ENCODE measurements at places on chromosomes 2 and 18.

DNA sequence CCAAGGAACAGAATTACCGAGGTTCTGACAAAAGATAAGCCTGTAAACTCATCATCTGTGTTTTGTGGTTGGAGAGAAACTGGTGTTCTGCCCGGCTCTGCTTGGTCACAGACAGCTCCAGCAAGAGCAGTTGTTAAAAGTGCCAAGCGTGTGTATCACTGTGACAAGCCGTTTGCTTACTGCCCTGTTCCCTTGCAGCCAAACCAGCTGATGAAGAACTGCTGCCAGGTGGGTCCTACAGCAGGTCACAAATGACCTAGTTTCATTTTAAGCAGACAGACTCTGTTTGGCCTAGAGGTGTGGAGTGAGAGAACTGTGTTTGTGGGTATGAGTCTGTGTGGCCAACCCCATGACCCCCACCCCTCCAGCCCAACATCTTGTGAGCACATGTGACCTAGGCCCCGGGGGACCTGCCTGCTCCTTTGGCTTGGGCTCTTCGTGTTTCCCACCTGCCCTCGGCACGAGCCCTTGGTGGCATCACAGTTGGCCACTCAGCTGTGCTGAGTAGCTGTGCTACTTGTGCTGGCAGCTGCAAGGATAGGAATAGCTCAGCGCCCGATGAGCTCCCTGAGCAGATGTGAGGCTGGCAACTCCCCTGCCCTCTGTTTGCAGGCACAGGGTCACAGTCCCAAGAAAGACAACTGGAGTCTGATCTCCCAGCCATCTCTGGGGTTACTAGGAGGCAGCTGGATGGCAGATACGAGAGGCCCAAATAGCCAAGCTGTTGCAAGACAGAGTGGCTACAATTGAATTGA, 9.7 kb downstream of the OXER1 start:
- DNase-seq = no peak

DNA sequence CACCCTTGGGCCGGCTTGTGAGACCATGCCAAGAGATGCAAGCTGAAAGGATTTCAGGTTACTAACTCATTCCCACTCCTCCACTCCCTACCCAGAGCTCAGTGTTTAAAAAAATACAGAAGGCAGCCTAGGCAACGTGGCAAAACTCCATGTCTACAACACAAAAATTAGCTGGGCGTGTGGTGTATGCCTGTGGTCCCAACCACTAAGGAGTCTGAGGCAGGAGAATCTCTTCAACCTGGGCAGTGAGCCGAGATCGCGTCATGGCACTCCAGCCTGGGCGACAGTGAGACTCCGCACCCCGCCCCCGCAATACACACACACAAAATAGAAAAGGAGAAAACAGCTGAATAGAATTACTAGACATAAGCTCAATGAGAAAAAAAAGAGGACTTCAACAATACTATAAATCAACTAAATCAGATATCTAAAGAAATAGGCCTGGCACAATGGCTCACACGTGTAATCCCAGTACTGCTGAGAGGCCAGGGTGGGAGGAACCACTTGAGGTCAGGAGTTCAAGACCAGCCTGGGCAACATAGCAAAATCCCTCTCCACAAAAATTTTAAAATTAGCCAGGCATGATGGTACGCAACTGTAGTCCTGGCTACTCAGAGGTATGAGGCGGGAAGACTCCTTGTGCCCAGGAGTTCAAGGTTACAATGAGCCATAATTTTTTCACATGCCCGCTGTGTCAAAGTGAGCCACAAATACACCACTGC, 10.1 kb downstream of the IWS1 start:
- no peak for DNase-seq

- DNase-seq = no peak
Measured at GRCh38 chr2:153218851-153219250, 259.7 kb downstream of the RPRM start.

DNA sequence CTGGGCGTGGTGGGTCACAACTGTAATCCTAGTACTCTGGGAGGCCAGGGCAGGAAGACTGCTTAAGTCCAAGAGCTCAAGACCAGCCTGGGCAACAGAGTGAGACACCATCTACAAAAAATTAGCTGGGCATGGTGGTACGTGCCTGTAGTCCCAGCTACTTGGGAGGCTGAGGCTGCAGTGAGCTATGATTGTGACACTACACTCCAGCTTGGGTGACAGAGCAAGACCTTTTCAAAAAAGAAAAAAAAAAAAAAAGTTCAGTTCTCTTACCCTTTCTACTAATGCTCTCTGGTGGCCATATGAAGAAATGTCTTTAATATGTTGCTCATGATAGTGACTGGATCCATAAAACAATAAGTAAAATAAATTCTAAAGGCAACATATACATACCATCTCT, 14.9 kb downstream of the TYW5 start:
- no peak for DNase-seq

GRCh38 chr2:165743442-165743841, 50.6 kb downstream of the GALNT3 start:
- DNase-seq = no peak

DNA sequence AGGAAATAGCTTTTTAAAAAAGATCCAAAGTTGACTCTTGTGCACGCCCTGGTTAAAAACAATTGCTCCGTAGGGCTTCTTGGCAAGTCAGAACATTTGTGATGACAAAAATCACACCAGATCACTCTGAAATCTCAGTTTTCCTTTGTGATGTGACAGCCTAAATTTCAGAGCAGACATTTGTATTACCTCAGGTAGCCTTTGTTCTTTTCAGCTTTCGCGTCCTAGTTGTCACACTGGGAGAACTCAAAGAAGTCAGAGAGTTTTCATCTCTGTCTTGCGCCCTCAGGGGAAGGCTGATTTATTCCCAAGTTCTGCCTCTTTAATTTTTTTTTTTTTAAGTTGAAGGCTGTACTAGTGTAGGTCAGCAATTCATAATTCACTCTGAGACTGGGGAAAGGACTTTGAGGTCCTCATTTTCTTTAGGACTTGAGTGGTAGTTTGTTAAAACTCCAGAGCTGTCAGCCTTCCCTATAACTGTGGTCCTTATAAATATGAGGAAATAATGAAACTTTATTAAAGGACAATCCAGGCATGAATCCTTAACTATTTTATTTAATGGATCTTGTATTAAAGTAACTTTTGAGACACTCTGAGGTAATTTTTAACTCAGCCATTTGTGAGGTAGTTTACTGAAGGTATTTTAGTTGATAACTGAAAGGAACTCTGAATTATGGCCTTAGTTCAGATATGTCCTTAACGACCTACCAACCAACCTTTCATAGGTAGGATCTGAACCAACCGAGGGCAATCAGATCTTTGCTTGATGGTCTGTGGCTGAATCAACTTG, 525.1 kb upstream of the FAM98A start:
- DNase-seq = no peak

Measured in stimulated activated CD4-positive, alpha-beta T cell treated with anti-CD3 and anti-CD28 coated beads, TNF-alpha, amount 100 ng/mL, for 1 hour (primary cell).